Upper lobe of left lung (tissue), 6 donors: ENCODE measurements at places on chromosomes 3 and 15. TPM values are rescaled to one million over a fixed set of nuclear protein-coding genes. Genes with fewer than 3 reads are reported as not detected.

SAMMSON gene
- total RNA-seq: not detected

CELF6 gene
- total RNA-seq: 0.79 TPM

CP gene
- 87.3 TPM for total RNA-seq

GOLGA6L10 gene
- 2.3 TPM for total RNA-seq

HIGD2B gene
- not detected for total RNA-seq

IL17RB gene
- 5.2 TPM for total RNA-seq

ARNT2 gene
- 26.9 TPM for total RNA-seq

GOLGA6L24 gene
- total RNA-seq: not detected

XIRP1 gene
- not detected for total RNA-seq

CLDN18 gene
- 247 TPM for total RNA-seq

MAGEL2 gene
- total RNA-seq: 0.24 TPM

ATP13A5 gene
- 2.1 TPM for total RNA-seq

SLC24A5 gene
- not detected for total RNA-seq
